ENCODE measurements at places on chromosomes 7 and 10.
A peak's percentile ranks its signal among the peaks of the same experiment; 100 is the strongest.

GRCh38 chr7:41084381-41084780 is 618.5 kb downstream of the INHBA start:
- DNase-seq, result no peak

GRCh38 chr7:84665339-84665738 is 470.8 kb upstream of the SEMA3A start:
- DNase-seq, result no peak

- DNase-seq, result no peak
Observed at GRCh38 chr7:140673063-140673773, 473 bp downstream of the ADCK2 start.

GRCh38 chr10:122232769-122233168 is 38.3 kb upstream of the BTBD16 start:
- DNase-seq, result no peak

DNA sequence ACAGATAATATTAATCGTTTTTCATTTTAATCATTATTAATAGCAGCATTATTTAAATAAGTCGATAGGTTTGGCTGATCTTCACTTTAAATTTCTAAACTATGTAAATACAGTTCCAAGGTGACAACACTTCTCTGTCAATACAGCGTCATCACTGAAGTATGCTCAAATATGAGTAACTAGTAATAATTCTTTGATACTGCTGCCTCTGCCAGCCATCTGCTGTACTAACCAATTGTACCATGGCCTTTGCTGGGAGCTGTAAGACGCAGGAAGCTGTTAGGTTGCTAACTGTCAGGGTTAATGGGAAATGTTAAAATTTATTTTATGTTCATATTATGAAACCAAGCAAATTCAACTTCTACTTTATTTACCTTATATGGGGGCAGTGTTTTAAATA is 1650.5 kb upstream of the LRRTM3 start:
- no peak for DNase-seq

DNA sequence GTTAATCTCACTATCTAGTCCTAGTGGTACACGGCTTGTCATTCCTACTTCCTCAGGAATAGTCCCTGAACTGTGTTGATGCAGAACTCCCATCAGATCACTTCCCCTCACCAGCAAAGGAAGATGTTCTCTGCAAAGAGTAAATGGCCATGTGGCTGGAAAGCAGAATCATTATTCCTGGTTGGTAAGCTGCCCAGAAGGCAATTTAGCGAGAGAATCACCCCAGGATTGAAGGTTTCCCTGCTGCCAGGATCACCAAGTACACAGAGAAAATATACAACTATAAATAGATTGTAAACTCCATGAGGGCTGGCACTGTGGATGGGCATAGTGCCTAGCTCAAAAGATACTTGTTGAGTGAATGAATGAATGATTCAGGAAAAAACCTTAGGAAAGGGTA is 115.0 kb downstream of the GFRA1 start:
- DNase-seq, result no peak

GRCh38 chr7:128398016-128398840 is 11.6 kb downstream of the IMPDH1 start:
- peak; percentile 61 for DNase-seq

- DNase-seq, result no peak
Observed at GRCh38 chr7:16589881-16590280, 55.7 kb downstream of the ANKMY2 start.

DNA sequence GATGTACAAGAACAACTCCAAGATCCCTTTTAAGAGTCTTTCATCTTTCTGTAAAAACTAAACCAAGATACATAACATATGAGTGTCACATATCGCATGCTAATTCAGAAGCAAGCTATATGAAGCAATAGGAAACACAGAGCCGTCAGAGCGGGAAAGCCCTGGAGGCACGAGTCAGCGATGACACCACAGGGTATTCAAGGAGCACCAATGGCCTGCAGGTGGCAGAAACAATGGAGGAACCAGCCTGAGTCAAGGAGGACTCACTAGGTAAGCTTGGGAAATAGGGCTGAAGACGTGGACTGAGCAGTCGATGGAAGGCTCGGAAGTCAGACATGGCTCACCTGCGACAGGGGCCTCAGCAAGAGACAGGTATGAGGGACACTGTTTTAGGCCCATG is 214.4 kb downstream of the FAM107B start:
- DNase-seq, result peak; percentile 97

- no peak for DNase-seq
Observed at GRCh38 chr7:70975754-70976153, 156.2 kb upstream of the GALNT17 start.

DNA sequence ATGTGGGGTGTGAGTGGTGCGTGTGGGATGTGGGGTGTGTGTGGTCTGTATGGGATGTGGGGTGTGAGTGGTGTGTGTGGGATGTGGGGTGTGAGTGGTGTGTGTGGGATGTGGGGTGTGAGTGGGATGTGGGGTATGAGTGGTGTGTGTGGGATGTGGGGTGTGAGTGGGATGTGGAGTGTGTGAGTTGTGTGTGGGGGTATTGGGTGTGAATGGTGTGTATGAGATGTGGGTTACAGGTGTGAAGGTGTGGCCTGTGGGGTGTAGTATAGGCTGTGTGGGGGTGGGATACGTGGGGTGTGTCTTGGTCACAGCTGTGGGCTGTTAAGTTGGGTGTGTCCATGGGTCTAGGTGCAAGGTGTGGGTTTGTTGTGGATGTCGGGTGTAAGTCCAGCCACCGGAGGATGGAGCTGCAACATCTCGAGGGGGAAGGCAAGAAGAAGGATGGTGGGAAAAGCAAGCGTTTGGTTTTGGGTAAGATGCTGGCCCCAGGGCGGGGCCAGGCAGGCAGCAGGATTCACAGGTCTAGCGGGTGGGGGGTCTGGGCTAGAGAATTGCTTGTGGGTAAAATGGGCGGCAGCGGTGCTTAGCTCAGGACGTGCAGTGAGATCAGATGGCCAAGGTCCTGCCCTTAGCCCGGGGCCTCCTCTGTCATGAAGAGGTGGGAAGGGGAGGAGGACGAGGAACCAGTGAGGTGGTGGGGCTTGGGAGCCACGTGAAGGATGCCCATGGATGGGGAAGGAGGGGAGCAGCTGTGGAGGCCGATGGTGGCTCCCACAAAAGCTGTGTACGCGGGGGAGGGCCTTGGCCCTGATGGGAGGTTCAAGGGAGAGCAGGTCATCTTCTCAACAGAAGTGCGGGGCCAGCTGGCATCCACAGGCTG is 60.1 kb downstream of the CFAP46 start:
- no peak for DNase-seq

GRCh38 chr7:155336812-155337602 is 39.3 kb downstream of the INSIG1 start:
- DNase-seq, result no peak

- peak; percentile 17 for DNase-seq
Observed at GRCh38 chr7:17506095-17506494, 207.6 kb downstream of the AHR start.

GRCh38 chr7:37290731-37291130 is 157.9 kb downstream of the ELMO1 start:
- DNase-seq, result no peak

DNA sequence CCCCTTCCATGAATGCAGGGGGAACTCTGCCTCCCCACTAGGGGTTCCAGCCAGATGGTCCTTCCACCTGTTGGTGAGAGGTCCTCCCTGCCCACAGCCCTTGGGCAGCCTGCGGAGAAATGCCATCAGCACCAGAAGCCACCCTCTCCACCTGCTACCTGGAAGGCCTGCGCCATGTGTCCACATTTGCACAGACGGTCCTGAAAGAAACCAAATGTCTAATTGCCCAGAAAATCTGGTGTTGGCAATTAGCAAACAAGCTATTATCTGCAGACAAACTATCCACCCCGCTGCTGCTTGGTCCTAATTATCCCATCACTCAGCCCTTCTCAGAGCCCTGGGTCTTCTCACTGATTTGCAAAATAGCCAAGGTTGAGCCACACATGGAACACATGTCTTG is 32.3 kb downstream of the HSPA12A start:
- no peak for DNase-seq

GRCh38 chr10:93384006-93384405 is 98.1 kb downstream of the MYOF start:
- DNase-seq, result peak; percentile 14

DNA sequence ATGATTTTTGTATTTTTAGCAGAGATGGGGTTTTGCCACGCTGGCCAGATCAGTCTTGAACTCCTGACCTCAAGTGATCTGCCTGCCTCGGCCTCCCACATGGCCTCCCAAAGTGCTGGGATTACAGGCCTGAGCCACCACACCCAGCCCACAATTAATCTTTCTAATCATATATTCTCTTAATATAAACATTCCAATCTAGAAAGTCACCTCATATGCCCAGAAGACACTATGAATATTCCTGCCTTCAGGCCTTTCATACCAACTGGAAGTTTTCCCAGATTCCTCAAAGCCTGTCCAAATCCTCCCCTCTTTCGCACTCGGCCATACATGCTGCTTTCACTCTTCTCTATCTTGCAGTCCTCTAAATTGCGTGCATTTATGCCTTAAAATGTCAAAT is 32.6 kb downstream of the PDZD8 start:
- DNase-seq, result no peak

DNA sequence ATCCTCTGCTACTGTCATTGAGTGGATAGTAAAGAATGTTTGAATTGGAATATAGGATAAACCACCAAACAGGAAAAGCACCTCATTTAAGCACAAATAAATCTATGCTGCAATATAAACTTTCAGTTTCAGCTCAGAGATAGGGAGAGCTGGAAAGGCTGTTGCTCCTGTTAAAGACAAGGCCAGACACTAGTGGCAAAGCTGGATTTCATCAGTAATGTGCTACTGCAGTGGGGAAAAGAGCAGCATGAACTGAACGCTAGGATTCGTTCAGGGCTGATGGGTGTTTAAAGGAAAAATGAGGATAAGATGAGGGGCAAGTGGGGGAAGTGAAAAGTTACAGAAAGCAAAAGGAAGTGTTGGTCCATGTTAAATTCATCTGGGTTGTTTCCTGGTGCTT is 775.4 kb upstream of the COBL start:
- DNase-seq, result no peak

- DNase-seq, result peak; percentile 69
Observed at GRCh38 chr10:61900829-61901792, at the start of gene ARID5B. ARID5B (plus strand) TSS chr10:61901699; CDS start chr10:61901710, 11 bp downstream.

DNA sequence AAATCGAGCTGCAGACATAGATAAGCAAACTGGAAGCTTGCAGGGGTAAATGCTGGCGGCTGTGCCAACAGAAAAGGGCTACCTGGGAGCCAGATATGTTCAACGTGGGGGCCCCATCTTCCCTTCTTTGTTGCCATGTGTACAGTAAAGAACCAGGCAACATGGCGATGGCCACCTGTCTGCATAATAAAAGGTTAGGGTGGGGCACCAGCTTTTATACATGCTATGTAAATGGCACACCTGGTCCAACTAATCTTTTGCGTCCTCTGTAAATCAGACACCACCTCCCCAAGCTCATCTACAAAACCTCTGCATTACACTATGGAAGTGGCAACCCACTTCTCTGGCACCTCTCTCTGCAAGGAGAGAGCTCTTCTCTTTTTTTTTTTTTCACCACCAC is 13.9 kb downstream of the BUD31 start:
- no peak for DNase-seq

- no peak for DNase-seq
Observed at GRCh38 chr7:50914460-50914859, 131.8 kb upstream of the GRB10 start.

GRCh38 chr10:74079936-74080590 is 70.6 kb downstream of the AP3M1 start:
- peak; percentile 23 for DNase-seq

- no peak for DNase-seq
Observed at GRCh38 chr7:70778585-70778984, 353.4 kb upstream of the GALNT17 start.

GRCh38 chr10:30184397-30185033 is 125.1 kb upstream of the JCAD start:
- DNase-seq, result no peak

- no peak for DNase-seq
Observed at GRCh38 chr7:114439581-114439980, 25.0 kb downstream of the FOXP2 start.

DNA sequence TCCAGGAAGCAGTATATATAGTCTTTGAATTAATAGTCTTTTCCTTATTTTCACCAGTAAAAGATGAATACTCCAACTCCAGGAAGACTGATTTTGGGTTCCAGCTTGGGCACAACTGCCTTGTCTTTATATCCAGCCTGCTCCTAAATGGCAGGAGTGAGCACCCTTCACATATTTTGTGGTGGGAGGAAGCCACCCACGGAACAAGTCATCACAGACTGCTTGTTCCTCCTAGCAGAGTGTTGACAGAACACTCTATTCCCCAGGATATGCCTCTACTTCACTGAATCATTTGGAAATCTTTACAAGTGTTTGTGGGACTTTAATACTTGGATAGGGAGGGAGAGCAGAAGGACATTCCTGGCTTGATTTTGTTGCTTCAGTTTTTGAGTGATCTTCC is 31.7 kb downstream of the ITPRID1 start:
- peak; percentile 45 for DNase-seq

DNA sequence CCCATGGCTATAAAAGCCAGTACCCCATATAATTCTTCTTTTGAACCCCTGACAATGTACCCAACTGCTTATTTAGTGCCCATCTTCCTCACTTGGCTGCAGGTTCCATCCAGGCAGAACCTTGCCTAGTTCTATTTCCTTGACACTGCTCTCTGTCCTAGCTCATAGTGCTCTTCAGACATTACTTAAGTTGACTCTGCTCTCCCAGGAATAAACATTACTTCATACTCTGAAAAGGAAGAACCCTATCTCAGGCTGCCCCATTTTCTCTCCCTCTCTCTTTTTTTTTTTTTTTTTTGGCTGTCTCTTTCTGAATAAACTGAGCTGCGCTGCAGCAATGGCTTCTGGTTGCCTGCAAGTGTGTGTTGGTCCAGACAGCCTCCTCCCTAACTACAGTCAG is 21.0 kb downstream of the ACTA2 start:
- no peak for DNase-seq

GRCh38 chr10:3213208-3213607 is 40.6 kb upstream of the PITRM1 start:
- DNase-seq, result peak; percentile 15

DNA sequence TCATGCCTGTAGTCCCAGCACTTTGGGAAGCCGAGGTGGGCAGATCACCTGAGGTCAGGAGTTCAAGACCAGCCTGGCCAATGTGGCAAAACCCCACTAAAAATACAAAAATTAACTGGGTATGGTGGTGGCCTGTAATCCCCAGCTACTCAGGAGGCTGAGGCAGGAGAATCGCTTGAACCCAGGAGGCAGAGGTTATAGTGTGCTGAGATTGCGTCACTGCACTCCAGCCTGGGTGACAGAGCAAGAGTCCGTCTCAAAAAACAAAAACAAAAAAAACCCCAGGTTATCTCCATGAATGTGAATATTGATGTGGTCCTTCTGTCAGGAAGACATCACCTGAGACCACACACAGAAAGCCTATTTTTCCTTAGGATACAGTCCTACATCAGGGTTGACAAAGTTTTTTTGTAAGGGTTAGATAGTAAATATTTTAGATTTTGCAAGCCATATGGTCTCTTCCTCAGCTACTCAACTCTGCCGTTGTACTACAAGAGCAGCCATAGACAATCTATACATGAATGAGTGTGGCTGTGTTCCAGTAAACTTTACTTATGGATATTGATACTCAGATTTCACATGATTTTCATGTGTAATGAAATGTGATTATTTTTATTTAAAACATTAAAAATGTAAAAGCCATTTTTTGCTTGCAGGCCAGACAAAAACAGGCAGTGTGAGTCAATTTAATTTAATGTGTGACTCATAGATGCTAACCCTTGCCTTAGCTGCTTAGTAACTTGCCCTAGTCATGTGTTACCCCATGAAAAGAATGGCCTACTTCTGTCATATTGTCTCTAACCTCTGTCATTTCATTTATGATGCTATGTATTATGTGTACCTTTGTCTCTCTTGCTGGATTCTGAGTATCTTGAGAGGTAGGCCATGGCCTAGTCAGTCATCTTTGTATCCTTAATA is 78.1 kb downstream of the TPST1 start:
- DNase-seq, result peak; percentile 75
